ENCODE measurements at places on chromosomes 6 and 20.

DNA sequence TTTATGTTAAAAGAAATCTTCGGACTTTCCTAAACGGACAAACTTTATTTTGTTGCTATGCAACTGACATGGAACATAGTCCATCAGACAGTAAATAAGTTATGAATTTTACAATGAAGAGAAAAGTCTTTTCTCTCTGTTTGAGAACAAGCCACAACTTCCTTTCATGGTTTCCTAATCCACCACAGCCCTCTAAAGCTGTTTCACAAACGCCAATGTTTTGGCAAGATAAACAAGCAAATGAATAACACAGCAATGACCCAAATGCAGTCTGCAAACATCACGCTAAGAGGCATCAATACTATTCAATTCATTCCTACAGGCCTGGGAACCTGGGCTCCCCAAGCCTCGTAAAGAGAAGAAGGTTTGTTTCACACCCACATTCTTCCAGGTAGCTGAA, 60.4 kb downstream of the HAO1 start:
- peak; percentile 10 for DNase-seq

DNA sequence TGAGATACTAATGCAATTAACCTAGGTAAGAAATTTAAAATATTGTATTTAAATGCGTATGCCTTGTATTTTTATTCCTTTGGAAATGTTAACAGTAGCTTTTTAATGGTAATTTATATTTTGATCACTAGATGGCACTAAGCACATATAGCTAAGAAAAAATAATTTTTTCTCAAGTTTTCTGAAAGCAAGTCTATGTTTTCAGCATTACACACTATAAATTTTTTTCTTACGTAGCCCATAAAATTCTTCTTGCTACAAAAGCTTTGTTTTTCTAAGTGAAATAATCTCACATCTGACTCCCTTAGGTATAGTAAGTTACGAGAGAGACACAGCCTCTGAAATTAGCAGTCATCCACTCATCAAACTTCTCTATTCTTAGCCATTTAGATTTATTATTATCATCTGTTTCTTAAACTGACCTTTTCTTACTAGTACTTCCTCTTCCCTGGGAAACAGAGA, 35.7 kb downstream of the TSPYL4 start:
- no peak for DNase-seq

DNA sequence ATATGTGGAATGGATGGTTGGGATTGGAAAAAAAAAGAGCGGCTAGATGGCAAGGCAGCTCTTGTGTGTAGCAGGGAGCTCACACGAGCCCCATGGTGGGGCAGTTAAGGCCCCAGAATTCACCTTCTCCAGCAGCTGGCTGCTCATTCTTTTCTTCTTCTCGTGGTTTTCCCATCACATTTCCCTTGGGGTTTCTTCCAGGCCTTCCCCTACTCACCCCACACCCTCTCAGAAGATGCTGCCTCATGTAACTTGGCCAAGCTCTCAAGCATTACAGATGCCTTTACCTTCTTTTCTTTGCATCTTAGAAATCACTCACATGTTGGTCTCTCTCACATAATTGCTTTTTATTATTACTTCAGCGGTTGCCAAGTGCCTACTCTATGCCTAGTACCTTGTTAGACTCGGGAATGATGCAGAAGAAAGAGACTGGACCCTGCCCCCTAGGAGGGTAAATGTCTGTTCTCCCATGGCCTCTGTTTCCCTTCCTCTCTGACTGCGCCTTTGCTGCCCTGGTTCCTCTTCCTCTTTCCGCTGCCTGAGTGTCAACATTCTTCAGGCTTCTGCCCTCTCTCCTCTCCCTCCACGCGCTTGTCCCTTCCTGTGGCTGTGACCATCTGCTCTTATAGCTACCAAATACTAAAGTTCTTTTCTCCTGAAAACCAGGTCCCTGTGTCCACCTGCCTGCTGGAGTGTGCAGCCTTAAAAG, 28.6 kb downstream of the PPARD start:
- no peak for DNase-seq

DNA sequence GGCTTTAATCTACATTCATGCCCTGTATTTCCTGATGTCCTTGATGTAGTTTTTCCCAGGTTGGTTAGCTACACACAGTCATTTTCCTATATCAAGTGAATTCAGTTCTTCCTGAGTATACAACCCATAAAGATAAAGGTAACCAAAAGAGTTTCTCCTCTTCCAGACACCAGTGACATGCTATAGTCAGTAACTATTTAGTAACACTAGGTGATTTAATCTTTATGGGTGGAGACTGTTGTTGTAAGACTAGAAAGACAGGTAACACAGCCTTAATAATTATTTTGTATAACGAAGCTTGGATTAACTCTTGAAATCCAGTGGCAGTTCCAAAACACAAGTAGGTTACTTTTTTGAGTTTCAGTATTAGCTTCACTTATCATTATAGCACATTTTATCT, 17.6 kb downstream of the MCUR1 start:
- no peak for DNase-seq

DNA sequence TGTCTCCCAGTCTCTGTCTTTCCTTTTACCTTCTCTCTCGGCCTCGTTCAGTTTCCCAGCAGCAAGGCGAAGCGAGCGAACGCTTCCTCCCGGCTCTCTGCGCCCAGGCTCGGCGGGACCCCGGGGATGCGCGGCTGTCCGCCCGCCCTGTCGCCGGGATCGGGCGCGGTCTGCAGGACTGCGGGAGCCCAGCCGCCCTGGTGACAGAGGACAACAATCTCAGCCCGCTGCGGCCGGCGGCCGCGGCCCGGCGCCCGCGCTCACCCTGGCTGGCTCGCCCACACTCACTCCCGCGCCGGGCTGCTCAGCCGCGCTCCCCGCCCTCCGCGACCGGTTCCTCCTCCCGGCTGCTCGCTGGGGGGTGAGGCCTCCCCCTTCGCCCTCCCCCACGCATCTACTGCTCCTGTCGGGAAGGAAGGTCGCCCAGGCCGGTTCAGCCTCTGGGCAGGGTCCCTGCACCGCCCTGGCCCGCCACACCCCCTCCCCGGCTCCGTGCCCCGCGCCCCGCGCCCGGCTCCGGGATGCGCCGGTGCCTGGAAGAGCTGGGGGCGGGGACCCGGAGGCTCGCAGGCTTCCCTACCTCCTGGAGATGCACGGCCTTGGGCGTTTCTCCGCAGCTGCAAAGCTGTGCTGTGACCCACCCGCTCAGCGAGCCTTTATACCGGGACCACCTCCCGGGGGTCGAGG, 410 bp downstream of the SYNE1 start:
- no peak for DNase-seq

Data from activated CD4-positive, alpha-beta T cell treated with anti-CD3 and anti-CD28 coated beads, Interleukin-2, amount 10 ng/mL, durations not matched to agents 7 days and 5 days (primary cell).